ENCODE measurements at places on chromosomes 11 and 22.

GRCh38 chr11:77776455-77776854 is 44.1 kb downstream of the RSF1 start:
- no peak for DNase-seq

DNA sequence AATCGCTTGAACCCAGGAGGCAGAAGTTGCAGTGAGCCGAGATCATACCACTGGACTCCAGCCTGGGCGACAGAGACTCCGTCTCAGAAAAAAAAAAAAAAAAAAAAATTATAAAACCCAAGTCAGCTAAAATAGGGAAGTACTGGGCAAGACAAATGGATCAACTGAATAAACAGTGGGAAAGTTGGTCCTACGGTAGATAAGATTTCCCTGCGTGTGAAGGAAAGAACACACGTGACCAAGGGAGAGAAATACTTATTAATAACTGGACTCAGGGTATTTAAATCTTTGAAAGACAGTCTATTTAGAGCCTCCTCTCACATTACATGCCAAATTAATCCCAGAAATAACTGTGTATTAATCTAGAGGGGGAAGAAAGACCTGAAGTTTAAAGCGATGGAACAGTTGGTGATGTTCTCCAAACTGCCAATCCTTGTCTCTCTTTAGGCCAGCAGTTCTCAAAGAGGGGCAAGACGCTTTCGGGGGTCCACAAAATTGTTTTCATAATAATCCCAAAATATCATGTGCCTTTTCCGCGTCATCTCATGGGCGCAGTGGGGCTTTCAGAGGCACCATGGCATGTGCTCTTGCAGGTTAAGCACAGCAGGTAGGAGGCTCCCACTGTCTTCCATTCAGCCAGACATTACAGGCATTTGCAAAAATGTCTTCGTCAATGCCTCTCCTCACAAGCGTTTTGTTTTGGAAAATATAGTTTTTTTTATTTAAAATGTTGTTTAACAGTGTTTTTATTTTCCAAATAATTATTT is 6.6 kb downstream of the RTL6 start:
- DNase-seq: no peak

DNA sequence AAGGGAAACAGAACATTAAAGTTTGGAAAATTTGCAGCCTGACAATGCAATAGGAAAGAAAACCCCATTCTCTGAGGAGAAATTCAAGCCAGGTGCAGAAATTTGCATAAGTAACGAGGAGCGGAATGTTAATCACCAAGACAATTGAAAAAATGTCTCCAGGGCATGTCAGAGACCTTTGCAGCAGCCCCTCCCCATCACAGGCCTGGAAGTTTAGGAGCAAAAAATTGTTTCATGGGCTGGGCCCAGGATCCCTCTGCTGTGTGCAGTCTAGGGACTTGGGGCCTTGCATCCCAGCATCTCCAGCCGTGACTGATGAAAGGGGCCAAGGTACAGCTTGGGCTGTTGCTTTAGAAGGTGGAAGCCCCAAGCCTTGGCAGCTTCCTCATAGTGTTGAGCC is 780.2 kb downstream of the LRRC4C start:
- no peak for DNase-seq

- no peak for DNase-seq
These were observed 1.8 kb upstream of the CCND1 start for GRCh38 chr11:69638941-69639681.

DNA sequence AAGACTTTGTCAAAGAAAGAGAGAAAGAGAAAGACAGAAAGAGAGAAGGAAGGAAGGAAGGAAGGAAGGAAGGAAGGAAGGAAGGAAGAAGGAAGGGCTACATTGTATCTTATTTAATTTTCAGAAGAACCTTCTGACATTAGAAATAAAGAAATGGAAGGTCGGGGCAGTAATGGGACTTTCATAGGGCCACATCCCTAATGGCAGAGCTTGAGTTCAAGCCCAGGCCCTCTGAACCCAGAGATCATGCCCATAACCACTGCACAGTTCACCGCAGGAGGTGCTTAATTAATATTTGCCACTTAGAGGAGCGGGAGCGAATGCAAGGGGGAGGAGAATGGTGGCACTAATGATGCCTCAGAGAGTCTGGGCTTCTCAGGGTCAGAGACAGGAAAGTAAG is 233.3 kb downstream of the MN1 start:
- no peak for DNase-seq

DNA sequence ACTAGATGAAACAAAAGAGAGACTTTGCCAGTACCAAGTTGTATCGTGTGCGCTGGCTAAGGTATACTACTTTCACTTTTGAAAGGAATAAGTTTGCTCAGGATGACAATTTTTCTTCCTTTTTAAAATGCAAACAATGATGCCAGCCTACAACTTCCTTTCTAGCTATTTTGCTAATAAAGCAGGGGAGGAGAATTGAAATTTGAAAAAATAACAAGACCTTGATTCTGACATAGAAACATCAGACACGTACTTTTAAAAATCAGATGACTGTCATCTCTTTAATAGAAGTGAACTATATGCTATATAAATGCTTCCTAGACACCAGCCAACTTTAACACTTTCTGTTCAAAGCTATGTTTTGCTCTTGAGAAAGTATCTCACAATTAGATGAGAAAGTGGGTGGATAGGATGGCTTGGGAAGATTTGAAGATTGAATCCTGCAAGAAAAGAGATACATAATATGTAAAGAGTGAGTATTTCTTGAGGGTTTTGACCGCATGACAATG is 41.7 kb upstream of the BLID start:
- DNase-seq: no peak

DNA sequence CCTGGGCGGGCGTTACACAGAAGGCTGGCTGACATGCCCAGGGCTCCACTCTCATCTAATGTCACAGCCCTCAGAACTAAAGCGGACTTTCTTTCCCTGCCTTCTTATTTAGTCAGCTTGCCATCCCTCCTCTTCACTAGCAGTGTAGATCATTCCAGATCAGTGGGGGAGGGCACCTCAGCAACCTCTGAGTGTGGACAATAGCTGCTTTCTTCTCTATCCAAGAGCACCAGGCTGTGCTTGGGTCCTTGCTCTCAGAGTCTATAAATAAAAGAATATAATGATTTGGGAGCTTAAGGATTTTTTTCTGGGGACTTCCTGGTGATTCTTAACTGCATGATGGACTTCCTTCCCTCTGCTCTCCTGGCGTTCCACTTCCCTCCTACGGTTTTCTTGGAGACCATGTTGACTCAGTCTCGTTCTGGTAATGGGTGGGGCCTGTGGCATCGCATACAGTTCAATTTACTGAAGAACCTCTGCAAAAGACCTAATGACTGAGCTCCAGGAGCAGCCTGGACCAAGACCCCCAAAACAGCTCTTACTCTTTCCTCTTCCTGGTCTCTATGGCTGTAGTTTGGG is 2.9 kb upstream of the HMBS start:
- DNase-seq: no peak

- no peak for DNase-seq
These were observed 163.3 kb downstream of the CADM1 start for GRCh38 chr11:115340874-115341273.

DNA sequence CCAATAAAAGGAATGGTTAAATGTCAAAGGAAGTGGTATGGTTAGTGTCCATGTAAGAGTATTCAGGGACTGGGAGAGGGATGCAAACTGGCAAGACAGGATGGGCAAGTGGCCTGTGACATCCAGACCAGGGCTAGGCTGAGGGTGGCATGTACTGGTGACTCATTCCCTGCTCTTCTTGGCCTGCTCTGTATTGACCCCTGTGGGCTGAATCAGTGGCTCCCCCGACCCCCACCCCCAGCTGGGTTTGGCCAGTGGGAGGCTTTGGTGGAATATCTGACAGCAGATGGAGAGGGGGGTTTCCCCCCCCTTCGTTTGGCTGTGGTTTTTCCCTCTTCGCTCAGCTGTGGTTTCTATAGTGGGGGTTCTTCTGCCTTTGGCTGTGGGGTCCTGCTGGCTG is 87.7 kb downstream of the CSNK2A3 start:
- DNase-seq: no peak

DNA sequence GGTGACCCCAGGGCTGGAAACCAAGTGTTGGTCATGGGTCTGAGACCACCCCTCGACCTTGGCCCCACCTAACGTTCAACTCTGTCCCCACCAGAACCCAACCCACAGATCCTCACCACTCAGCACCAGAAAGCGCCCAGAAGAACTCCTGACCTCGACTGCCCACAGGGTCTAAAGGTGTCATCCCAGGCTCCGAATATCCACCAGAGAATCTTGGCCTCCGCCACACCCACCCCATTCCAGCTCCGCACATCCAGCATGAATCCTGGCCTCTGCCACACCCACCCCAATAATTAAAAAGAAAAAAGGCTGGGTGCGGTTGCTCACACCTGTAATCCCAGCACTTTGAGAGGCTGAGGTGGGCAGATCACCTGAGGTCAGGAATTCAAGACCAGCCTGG is 1.3 kb downstream of the CERK start:
- no peak for DNase-seq

DNA sequence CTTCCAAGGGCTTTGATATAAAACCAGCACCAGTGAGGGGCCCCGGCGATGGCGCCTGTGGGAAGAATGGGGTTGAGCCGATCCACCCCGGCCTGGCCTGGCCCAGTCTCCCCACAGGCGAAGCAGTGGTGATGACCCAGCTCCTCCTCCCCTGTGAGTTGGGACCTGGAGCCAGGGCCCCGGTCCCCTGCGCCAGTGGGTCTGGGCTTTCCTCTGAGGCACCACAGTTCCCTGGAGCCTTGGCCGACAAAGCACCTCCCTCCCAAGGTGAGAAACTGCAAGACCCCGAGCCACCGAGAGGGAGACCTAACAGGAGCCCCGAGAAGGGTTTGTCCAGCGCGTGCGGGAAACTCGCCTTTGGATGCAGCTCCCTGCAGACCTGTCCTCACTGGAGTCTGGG is 942.9 kb downstream of the BRD1 start:
- DNase-seq: no peak

DNA sequence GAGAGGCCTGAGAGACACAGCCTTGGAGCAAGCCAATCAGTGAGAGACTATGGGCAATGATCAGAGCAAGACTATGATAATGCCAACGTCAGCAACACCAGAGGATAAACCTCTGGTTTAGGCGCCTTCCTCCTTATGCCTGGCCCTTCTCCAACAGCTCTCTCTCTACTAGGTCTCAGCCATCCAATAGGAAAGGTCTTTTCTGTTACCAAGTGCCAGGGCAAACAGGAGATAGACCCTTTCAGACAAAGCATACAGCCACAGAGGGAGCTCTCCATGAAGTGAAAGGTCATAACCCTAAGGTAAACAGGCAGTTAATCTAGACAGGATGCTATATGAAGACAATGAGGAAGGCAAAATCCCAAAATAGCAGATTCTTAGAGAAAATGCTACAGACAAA is 9.5 kb downstream of the STK33 start:
- no peak for DNase-seq

DNA sequence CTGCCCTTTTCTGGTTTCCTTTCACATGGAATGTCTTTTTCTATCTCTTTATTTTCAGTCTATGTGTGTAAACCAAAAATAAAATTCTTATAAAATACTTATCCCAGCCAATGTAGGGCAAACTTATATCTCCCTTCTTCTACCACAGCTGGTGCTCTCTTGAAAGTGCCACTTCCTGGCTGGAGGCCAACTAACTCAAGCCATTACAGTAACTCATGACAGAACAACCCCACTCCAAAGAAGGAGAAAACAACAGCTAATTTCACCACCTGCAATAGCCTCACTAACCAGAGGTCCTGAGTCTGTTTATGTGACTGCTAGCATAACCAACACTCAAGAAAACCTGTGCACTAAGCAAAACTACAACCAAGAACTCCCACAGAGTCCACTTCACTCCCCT is 74.9 kb upstream of the DBX1 start:
- no peak for DNase-seq

- no peak for DNase-seq
These were observed 22.9 kb downstream of the RPUSD4 start for GRCh38 chr11:126188332-126189108.

- DNase-seq: no peak
These were observed 42.8 kb upstream of the DKK3 start for GRCh38 chr11:12051287-12051662.

DNA sequence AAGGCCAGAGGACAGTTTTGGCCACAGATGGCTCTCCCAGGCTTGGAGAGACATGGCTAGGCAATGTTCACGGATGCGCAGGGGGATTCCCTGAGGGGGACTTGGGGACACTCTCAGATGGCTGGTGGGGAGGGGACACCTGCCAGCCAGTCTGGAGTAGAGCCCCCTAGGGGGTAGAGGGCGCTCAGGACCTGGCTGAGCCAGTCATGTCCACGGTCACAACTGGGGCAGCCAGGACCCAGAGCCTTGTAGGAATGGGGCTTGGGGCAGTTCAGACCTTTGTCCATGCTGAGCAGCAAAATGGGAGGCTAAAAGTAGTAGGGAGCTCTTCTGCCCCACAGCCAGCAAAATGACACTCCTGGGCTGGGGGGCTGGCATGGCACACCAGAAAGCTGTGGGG is 1.7 kb downstream of the CSDC2 start:
- DNase-seq: no peak

DNA sequence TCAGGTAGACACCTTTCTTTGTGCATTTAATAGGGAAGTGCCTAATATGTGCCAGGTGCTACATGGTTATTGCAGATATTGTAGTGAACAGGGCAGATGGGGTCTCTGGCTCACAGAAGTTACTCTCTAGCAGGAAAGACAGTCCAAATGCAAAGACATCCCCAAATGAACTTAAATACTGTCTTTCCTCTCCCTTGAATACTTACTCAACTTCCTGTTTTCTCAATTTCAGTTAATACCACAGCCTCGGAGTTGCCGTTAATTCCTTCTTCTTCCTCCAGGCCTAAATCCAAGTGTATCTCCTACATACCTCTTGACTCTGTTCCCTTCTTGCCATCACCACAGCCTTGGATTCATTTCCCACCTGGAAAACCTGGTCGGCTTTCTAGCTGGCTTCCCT is 134.3 kb upstream of the SESN3 start:
- DNase-seq: no peak

DNA sequence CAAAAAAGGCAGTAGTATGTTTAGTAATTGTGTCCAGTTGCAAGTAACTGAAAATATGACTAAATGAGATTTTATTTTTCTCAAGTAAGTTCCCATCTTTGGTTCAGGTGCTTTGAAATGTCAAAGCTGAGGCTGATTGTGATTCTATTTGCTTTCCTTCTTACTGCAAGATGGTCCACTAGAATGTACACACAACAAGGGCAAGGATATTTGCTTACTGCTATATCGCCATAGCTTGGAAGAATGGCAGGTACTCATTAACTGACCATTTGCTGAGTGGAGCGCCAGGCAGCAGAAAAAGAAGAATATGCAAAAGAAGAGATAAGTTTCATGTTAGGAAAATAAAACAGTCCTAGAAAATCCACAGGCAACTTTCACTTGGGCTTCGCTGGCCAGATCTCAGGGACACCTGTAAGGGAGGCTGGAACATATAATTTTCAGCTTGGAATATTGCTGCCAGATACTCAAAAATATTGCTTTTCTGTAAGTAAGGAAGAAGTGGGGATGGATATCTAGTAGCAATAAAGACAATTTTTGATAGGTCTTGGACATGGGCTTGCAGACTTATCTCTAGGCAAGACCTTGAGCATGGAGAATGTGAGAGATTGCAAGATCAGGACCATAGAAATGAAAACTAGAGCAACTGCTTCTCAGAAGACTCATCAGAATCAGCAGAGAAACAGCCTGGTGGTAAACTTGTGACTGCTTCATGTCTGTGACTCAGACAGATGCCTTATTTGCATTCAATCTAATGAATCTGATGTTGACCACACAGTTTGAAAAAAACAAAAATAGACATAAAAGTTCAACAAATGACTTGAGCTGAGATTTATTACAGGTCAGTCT is 44.8 kb upstream of the OR9Q1 start:
- no peak for DNase-seq

Data from stimulated activated CD4-positive, alpha-beta T cell treated with anti-CD3 and anti-CD28 coated beads, Interleukin-1b, Interleukin-23, amount 100 ng/mL, for 24 hours (primary cell).